IPS-NIHi11 (cell line): ENCODE measurements at places on chromosomes 5 and 9.
A peak's percentile ranks its signal among the peaks of the same experiment; 100 is the strongest.

GRCh38 chr9:89755821-89756220 lies 151.0 kb downstream of the GADD45G start:
- no peak for DNase-seq

- DNase-seq = peak; percentile 29
Observed at GRCh38 chr5:151150471-151151262, 6.9 kb downstream of the ANXA6 start.

DNA sequence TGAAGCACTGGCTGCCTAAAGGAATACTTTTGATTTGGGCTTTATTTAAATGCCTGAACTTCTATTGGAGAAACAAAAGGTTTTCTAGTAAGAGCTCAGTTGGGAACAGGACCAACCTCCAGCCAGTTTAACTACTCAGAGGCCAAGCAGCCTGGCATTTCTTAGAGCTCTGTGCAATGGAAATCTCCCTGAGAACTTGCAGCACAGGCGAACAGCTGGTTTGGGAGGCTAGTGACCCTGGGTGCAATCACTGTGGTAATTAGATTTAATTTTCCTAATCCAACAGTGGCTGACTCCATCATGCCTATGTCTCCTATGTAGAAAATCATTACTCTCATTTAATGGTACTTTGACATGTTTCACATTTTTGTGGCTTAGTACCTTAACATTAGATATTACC lies 1.0 kb upstream of the CDH6 start:
- DNase-seq = no peak

GRCh38 chr5:66307647-66308241 lies 163.6 kb downstream of the SREK1 start:
- peak; percentile 71 for DNase-seq

DNA sequence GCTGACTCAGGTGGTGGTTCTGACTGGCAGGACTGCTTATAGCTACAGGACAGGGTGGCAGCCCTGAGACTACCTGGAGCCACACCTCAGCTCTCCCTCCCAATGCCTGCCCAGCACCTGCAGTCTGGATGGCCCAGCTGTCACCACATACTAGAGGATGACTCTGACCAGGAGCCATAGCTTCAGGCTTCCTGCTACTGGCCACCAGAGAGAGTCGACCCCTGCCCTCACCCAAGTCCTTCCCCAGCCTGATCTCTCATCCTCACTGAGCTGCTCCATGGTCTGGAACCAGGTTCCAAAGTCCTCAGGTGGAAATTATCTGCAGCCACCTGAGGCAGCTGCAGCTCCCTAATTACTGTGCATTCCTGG lies 25.6 kb upstream of the TDRD7 start:
- DNase-seq = no peak

GRCh38 chr9:109813829-109814228 lies 33.8 kb downstream of the PALM2AKAP2 start:
- DNase-seq = no peak

GRCh38 chr5:159838551-159839222 lies 77.6 kb upstream of the ADRA1B start:
- DNase-seq = no peak

DNA sequence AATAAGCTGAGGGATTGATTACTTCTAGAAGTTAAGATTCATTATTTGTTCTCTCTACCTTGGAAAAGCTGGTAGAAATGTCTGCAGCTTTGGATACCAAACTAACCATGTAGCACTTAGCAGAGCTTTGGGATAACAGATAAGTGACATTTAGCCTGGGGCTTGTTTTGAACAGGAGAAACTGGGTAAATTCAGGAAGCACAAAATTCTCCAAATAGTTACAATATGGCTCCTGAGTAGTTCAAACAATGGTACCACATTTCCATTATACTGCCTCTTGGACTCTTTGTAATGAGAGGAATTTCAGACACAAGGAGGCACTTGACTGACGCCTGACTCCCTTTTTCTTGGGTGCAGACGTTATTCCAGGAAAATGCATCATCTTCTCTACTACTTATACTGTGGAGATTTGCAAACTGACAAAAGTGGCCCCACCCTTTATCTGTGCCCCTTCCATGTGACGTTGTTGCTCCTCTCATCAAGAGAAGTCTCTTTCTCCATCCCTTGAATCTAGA lies 22.5 kb downstream of the PRUNE2 start:
- no peak for DNase-seq

GRCh38 chr9:13627502-13627901 lies 348.0 kb upstream of the MPDZ start:
- DNase-seq = no peak

DNA sequence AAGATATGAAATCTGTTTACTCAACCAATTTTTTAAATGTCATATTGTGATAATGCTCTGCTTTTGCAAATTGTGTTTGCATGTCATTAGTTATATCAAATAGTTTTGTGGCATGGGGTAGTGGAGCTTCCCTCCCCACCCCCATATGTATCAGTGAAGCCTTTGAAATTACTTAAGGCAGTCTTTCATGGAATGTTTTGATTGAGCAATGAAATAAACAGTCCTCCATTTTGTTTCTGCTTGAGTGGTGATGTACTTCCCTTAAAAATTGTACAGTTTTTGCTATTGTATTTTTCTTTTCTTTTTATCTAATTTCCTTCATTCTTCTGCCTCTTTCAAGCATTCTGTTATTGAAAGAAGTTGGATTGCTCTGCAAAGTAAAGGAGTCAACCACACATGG lies 3.5 kb downstream of the SOWAHA start:
- DNase-seq = no peak

- no peak for DNase-seq
Observed at GRCh38 chr5:28707706-28708105, 1669.3 kb upstream of the CDH9 start.

GRCh38 chr9:81490605-81491331 lies 198.6 kb downstream of the TLE1 start:
- no peak for DNase-seq

DNA sequence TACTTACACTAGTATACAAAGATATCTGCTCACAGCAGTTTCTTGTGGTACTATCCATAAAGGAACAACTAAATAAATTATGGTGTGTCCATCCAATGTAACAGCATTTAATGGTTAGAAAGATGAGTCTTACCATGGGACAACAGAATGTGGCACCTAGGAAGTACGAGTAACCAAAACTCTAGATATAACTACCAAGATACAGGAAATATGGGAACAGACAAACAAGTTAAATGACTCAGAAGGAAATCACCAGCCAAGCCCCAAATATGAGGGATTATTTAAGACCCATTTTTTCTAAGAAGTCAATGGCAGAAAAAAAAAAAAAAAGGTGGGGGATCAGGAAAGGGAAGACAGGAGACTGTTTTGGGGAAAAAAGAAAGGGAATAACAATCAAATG lies 294.8 kb downstream of the PRELID2 start:
- no peak for DNase-seq

DNA sequence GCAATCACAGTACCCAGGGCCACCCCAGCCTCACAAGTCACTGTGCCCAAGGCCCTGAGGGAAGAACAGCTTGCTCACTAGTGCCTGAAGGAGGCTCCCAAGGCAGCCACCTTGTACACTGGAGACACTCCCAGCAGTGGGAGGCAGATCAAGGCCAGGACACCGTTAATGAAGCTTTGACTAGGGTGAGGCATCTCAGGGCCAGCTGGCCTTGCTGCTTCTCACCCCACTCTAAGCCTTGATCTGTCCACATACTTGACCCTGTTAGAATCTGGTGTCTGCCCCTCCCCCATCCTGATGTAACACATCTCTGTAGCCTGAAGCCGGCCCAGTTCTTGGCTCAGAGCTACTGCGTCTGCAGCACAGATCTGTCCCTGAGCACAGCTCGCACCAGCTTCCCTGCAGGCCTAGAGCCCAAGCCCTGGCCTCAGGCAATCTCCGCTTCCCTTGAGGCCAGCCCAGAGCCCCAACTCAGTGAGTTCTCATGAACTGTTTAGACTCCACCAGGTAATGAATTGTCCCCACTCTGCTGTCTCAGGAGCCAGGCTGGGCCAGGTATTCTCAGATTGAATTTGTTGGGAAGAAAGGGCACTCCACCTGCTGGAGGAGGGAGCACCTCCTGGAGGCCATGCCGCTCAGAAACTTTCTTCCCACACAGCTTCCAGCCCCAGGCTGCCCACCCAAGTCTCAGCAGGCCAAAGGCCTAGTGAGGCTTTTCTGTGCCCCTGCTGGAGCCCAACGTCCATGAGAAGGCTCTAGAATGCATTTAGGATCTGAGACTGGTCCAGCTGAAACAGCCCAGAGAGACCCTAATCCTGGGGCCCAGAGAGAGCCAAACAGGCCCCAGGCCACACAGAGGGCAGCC lies 13.4 kb upstream of the JADE2 start:
- DNase-seq = peak; percentile 44

DNA sequence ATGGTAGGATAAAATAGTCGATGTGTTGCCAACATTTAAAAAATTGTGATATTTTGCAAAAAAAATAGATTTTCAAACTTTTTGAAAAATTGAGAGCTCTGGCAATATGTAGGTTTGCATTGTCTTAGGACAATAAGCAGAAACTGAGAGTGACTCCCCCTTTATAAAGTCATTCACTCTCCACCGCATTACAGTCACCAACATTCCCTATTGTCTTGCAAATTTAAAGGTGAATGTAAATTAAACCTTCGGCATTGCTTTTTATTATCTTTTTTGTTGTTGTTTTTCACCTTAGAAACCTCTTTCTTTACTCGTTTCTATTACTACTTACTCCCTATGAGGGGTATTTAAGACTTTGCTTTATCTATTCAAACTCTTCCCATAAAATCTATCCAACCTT lies 944.2 kb downstream of the DTWD2 start:
- DNase-seq = no peak

- DNase-seq = no peak
Observed at GRCh38 chr5:644509-644908, 32.4 kb downstream of the CEP72 start.

DNA sequence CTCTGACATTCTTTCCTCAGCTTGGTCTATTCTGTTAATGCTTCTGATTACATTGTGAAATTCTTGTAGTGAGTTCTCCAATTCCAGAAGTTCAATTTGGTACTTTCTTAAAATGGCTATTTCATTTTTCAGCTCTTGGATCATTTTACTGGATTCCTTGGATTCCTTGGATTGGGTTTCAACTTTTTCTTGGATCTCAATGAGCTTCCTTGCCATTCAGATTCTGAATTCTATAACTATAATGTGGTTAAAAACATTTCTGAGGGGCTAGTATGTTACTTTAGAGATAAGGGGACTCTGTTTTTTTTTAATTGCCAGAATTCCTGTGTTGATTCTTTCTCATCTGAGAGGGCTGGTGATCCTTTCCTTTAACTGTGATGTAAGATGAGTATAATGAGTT lies 136.4 kb downstream of the MCTP1 start:
- no peak for DNase-seq

DNA sequence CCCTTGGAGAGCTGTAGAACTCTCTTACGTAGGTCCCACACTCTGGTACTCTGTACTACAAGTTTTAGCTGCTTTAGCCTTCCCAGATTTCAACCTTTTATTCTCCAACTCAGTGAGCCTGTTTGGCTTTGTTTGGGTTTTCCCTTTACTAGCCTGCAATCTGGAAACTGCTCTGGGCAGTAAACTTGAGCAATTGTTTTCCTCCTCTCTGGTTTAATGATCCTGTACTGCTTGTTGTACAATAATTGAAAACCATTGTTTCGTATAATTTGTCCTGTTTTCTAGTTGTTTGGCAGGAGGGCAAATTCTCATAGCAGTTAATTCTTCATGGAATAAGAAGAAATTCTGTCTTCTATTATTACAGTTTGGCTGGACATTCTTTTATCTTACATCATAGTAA lies 62.8 kb upstream of the TLX3 start:
- DNase-seq = no peak

- DNase-seq = peak; percentile 24
Observed at GRCh38 chr5:74206579-74207550, 433.7 kb downstream of the ENC1 start.

- DNase-seq = no peak
Observed at GRCh38 chr5:5474961-5475360, 52.5 kb downstream of the ICE1 start.

GRCh38 chr5:54886866-54887265 lies 98.5 kb downstream of the ESM1 start:
- DNase-seq = no peak

GRCh38 chr5:94329115-94329514 lies 289.3 kb downstream of the KIAA0825 start:
- no peak for DNase-seq

DNA sequence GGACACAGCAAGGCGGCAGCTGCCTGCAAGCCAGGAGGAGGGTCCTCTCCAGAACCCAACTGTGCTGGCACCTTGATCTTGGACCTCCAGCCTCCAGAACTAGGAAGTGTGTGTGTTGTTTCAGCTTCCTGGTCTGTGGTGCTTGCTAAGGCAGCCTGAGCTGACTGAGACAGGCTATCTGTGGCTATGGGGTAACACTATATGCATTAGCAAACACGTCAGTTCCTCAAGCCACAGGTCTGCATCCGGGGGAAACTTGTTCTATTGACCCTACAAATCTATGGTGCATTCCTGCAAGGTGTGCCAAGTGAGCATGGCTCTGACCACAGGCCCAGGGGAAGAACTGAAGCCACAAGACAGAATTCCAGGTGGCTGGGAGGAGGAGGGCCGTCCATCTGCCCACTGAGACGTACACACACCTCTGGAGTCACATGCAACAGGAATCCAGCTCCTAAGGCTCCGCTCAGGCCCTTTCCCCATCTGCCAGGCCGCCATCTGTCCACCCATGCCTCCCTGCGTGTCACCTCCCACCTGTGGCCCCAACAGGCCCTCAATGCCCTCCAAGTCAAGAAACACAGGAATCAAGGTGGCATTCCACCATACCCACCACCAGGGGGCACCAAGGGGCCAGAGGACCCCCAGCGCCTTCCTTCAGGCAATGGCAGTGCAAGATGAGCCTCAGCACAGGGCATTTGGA lies 174.9 kb downstream of the ROR2 start:
- peak; percentile 90 for DNase-seq
